ENCODE measurements at places on chromosomes 2 and 18.

DNA sequence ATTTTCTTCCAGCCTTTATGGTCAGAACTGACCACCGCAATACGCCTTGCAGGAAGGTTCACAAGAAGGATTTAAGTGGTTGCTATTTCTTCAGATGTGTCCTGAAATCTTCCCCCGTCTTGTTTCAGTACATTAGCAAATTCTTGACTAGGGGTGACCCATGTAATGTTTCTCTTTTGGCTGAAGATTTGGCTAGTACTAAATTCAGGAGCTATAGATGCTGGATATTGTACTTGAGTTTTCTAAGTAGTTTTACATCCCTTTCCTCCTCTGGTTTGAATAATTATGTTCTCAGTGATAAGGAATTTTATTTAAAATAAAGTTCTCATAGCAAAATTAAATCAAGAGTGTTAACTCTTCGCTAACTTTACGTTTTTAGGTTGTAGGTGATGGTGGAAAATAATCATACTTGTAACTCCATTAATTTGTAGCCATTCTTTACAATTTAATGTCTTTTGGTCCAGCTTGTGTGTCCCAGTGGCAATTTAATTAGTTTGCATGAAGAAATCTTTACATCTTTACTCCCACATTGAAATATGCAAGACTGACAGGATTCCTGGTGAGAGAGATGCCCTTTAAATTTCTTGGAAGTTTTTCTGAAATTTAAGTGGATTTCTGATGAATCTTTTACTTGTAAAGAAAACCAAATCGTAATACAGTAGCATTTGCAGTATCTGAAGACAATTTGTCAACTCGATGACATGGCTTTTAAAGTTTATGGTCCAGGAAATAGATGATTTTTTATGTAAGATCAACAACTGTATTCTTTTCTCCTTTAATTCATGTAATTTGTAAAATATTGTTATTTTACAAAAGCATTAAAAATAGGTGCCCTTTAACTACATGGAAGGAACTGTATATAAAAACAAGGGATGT, 2.8 kb downstream of the PHLPP1 start:
- no peaks in the 10 kb centered on the region for H3K27me3 ChIP-seq
- peaks cover 63% of the 10 kb centered on the region for H3K4me1 ChIP-seq
- DNase-seq, result no peak
- H3K36me3 ChIP-seq, result peaks cover 4% of the 10 kb centered on the region

- DNase-seq, result peak; percentile 19
- H3K4me1 ChIP-seq, result peaks cover 6% of the 10 kb centered on the region
- no peak overlapping the region for H3K4me3 ChIP-seq
- no peaks in the 10 kb centered on the region for H3K36me3 ChIP-seq
- no peak overlapping the region for H3K27ac ChIP-seq
Measured at GRCh38 chr2:189412330-189412953, 28.8 kb upstream of the WDR75 start.

DNA sequence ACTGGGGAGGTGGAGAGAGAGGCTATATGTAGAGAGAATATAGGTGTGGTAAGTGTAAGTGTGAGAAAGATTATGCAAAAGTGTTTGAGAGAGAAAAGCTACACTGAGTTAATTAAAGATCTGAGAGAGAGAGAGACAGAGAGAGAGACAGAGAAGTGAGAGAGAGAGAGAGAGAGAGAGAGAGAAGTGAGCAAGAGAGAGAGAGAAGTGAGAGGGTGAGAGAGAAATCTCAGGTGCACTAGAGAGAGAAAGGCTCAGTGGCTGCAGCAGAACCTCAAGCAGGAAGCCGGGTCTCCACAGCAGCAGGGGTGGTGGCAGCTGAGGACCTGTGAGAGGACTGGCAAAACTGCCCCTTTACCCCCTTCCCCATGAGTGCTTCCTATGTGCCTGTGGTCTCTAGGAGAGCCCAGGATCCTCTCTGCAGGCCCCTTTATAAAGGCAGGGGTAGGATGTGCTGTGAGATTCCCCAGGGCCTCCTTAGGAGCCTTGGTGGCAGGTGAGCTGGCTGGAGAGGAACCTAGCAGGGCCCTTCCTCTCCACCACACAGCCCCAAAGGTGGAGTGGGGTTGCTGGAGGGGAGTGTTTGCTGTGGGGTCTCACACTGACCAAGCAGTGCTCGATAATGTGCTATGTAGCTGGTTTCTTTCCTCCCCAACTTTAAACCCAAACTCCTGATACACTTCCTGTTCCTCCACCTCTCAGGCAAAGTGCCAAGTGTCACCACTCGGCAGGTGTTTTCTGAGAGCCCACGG, 52.6 kb downstream of the SLC4A5 start:
- no peak overlapping the region for H3K27ac ChIP-seq
- no peak for DNase-seq
- H3K4me3 ChIP-seq, result no peak overlapping the region
- no peaks in the 10 kb centered on the region for H3K4me1 ChIP-seq

- H3K36me3 ChIP-seq, result no peaks in the 10 kb centered on the region
- peak; percentile 17 for DNase-seq
- peaks cover 29% of the 10 kb centered on the region for H3K4me1 ChIP-seq
- H3K4me3 ChIP-seq, result no peak overlapping the region
- no peaks in the 10 kb centered on the region for H3K27me3 ChIP-seq
- no peak overlapping the region for H3K27ac ChIP-seq
Measured at GRCh38 chr2:217106650-217107014, 246.8 kb upstream of the TNP1 start.

- no peak overlapping the region for H3K27ac ChIP-seq
- peaks cover 28% of the 10 kb centered on the region for H3K4me1 ChIP-seq
- no peaks in the 10 kb centered on the region for H3K27me3 ChIP-seq
- no peak overlapping the region for H3K4me3 ChIP-seq
Measured at GRCh38 chr18:5475267-5475666, 68.5 kb downstream of the EPB41L3 start.

DNA sequence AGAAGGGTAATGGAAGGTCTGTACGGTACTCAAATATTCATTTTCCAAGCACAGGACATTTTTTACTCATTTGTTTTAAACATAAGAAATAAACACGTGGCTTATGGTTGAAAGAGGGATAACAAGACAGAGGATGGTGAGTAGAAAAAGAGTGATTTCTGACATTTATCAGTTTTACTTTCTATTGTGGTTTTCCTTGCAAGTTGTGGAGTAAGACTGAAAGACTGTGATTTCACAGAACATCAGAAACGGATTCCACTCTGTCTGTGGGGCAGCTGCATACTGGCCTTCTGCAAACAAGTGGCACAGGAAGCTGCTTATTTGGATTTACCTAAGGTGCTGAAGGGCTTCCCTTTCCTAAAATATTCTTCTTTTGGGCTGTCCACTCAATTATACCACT, 122.2 kb upstream of the ITGB6 start:
- H3K27me3 ChIP-seq, result no peaks in the 10 kb centered on the region
- no peak overlapping the region for H3K4me3 ChIP-seq
- peaks cover 38% of the 10 kb centered on the region for H3K4me1 ChIP-seq
- no peak for DNase-seq
- no peaks in the 10 kb centered on the region for H3K36me3 ChIP-seq

DNA sequence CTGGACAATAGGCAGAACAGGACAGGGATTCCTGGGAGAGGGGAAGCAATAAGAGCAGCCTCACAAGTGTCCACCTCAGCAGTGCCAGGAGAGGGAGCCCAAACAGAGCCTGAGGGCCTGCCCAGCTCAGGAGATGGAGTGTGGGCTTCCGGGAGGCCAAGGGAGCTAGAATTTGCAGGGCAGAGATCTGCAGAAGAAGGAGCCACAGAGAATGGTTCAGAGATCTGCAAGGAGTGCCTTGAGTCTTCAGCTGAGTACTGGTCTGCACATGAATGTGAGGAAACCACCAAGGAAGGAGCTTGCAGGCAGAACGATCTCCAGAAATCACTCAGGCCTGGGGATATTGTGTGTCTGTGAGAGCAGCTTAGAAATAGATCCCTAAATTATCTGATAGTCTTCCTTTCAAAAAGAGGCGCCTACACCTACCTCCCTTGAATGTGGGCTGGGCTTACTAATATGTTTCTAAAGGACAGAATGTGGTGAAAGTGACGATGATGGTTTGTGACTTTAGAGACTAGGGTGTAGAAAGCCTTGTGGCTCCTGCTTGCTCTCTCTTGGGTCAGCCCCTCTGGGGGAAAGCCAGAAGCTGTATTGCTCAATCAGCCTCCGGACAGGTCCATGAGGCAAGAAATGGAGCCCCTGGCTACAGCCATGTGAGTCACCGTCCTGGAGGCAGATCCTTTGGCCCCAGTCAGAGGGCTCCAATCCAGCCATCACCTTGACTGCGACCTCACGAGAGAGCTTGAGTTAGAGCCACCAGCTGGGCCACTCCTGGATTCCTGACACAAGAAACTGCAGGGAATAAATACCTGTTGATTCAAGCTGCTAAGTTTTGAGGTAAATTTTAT, 7.6 kb upstream of the LPIN1 start:
- 0 out of 2 replicates have a peak overlapping the region, but pooled peaks have one; percentile 67 for H3K27ac ChIP-seq
- H3K4me1 ChIP-seq, result peaks cover 27% of the 10 kb centered on the region
- H3K36me3 ChIP-seq, result no peaks in the 10 kb centered on the region
- H3K4me3 ChIP-seq, result no peak overlapping the region
- peaks cover 3% of the 10 kb centered on the region for H3K27me3 ChIP-seq

DNA sequence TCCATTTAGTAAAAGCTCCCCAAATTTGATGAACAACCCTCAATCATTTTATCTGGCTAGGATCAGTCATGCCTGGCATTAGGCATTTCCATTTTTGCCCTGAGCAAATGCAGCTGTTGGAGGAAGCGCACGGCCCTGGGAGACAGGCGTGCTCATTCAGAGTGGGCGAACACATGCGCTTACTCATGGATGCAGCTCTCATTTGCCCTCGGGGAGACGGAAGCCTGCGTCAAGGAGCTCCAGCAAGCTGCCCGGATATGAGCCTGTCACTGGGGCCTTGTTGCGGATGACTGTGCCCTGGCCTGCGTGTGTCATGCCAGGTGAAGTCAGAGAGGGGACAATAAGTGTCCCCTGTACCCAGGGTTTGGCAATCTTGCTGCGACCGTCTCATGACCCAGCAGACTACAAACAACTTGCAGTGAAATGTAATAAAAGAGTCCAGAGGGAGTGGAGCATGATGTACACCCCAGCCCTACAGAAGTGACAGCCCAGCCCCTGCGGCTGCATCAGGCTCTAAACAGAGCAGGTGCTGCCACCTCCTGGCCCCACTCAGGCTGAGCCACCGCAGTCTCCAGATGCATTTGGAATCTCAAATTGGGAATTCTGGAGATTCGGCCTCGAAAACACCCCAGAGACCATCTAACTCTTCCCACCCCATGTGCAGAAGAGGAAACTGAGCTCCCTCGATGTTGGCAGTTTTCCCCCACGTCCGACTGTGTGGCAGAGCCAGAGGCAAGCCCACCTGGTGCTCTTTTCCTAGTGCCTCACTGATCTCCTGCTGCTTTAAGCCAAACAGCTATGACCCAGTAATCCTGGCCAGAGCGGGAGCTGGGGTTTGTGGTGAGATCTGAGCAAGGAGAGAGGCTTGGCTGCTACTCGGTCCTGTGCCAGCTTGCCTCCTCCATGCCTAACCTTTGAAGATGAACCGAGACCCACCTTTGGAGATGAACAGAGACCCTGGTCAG, 105.0 kb upstream of the ALK start:
- H3K27ac ChIP-seq, result no peak overlapping the region
- DNase-seq, result peak; percentile 73
- peaks cover 25% of the 10 kb centered on the region for H3K4me1 ChIP-seq
- no peak overlapping the region for H3K4me3 ChIP-seq
- H3K36me3 ChIP-seq, result no peaks in the 10 kb centered on the region

DNA sequence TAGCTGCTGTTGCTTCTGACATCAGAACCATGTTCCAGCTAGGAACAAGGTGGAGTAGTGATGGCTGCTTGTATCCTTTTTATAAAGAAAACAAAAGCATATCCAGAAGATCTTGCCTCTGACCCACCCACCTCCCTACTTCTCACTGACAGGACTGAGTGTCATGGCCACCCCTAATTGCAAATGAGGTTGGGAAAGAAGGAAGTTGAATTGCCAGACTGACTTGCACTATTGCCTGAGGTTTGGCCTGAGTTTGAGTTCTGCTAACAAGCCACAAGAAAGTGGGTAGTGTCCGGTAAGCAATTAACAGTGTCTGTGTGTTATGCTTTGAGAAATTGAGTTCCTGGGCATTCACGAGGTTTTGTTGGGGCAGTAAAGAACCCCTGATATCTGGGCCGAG, 22.8 kb downstream of the SGPP2 start:
- peaks cover 3% of the 10 kb centered on the region for H3K4me1 ChIP-seq
- no peaks in the 10 kb centered on the region for H3K36me3 ChIP-seq
- peaks cover 50% of the 10 kb centered on the region for H3K27me3 ChIP-seq
- DNase-seq, result no peak

GRCh38 chr2:164826293-164827243, 15.1 kb downstream of the COBLL1 start:
- no peaks in the 10 kb centered on the region for H3K27me3 ChIP-seq

DNA sequence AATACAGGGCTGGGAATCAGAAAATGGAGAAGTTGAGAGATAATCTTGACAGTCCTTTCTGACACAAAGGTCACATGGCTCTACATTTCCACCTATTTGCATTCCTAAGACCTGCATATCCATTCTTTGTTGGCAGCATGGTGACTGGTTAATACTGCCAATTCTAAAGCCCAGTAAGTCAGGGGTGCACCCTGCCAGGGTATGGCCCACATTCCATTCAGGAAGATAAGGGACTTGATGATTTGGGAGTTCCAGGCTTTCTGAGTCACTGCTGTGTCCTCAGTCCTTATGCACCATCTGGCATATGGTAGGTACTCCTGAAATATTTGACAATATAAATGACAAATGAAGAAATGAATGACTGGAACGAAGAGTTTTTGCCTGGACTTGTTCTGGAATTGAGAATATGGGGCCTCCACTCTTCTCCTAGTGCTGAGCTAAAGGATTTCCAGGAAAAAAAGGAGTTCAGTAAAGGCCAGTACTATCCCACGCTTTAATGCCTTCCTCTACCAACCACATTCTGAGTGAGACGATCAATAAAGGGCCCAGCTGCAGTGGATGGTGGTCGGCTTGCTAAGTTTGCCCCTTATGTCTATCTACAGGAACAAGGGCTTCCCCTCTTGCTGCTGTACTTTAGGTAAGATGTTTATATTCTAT, 31.7 kb upstream of the EIF2AK3 start:
- H3K4me3 ChIP-seq, result peak overlapping the region; percentile 9
- H3K27me3 ChIP-seq, result no peaks in the 10 kb centered on the region
- H3K36me3 ChIP-seq, result peaks cover 3% of the 10 kb centered on the region
- DNase-seq, result no peak
- peaks cover 21% of the 10 kb centered on the region for H3K4me1 ChIP-seq

DNA sequence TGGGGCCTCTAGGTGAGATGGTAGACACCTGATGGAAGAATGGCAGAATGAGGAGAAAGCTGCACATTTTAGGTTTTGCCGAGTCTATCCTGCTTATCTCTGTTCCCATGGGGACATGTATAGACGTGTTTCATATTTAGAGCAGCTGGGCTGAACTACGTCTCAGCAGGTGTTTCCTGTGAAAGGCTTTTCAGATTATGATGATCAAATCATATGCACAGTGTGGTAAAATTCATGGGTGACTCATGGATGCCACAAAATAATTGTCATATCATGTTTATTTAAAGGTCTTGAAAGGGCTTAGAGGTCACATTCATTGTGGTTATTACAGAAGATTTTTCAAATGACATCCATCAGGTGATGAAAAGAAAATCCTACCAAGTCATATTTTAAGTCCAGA, 90.5 kb downstream of the ICOS start:
- no peak for DNase-seq
- H3K4me1 ChIP-seq, result no peaks in the 10 kb centered on the region
- H3K27me3 ChIP-seq, result peaks cover 4% of the 10 kb centered on the region
- no peak overlapping the region for H3K4me3 ChIP-seq
- H3K27ac ChIP-seq, result no peak overlapping the region

- peaks cover 33% of the 10 kb centered on the region for H3K4me1 ChIP-seq
- no peak overlapping the region for H3K4me3 ChIP-seq
- no peak overlapping the region for H3K27ac ChIP-seq
- H3K27me3 ChIP-seq, result no peaks in the 10 kb centered on the region
Measured at GRCh38 chr2:227237786-227238185, 73.4 kb downstream of the COL4A3 start.
